ENCODE measurements at places on chromosomes 2 and 18.

DNA sequence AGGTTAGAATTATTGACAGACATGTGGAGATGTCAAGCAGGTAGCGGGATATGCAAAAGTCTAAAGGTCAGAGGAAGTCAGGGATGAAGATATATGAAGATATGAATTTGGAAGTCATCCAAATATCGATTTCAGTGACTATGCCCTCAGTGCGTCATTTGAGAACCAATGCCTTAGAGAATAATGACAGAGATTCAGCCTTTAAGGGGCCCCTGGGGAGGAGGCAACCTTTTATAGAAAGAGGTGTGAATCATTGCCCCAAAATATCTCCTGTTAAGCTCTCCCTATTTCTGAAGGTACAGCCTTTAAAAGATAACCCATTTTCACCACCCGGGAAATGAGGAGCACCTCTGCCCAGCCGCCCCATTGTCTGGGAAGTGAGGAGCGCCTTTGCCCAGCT is 223.4 kb downstream of the NCKAP5 start:
- no peak for DNase-seq

- DNase-seq, result no peak
Observed at GRCh38 chr2:28469947-28470535, 25.8 kb upstream of the PLB1 start.

DNA sequence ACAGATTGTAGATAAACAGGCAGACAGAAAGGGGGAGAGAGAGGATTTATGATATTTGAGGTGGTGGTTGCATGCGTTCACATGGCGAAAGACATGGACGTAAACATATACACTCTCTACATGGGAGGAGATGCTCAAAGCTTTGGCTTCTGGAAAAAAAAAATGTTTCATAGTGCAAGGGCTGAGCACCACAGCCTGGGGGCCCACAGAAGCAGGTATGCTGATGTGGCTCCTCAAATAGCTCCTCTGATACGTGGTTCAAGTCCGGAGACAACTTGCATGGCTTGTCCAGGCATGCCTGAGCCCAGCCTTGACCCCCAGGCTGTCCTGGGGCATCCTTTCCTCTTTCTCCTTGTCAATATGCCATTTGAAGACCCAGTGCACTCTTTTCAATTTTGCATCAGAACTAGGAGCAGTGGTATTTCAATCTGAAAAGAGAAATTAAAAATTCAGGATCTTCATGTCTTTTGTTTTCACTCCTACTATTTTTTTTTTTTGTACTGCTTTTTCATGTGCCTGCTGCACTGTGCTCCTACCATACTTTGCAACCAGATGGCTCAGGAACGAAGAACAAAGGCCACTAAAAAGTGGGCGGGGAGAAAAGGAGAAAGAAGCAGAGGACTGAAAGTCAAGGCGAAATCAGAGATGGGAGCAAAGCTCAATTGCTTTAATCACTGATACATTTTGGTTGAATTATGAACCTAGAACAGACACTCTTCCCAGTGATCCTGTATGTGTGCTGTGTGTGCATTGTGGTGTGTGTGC is 495.7 kb upstream of the TCF4 start:
- no peak for DNase-seq

DNA sequence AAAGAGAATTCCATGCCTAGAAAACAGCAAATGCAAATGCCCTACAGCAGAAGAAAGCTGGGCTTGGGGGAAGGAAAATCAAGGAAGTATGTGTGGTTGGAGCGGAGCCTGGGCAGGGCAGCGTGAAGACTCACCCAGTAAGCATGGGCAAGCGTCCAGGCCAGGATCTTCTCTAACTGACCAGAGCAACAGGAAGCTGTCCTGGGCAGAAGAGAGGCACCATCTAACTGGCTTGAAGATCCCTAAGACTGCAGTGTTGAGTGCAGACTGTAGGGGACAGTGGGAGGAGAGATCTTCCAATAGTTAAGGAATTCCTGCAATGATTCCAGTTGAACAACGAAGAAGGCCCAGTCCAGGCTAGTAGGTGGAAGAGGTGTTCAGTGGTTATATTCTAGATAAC is 57.9 kb downstream of the NXPH2 start:
- no peak for DNase-seq
